ENCODE measurements at places on chromosomes 3 and 15. TPM values are rescaled to one million over a fixed set of nuclear protein-coding genes. Genes with fewer than 3 reads are reported as not detected.

DNA sequence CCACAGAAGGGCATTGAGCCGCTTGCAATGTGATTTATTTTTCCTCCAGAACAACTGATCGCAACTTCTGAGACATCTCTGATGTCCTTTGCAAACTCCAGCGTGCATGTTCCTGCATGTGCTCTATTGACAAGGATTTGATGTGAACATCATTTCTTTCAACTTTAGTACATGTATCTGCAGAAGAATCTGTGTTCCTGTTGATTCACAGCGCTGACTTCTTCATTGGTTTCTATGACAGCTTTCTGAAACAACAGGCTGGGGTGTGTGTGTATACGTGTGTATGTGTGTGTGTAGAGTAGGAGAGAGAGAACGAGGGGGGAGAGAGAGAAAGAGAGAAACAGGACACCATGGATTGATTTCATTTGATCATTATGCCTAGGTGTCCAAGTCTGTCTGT, 56.7 kb upstream of the CMTM8 start:
- no peak for DNase-seq

GRCh38 chr15:68107142-68107541, 53.0 kb downstream of the PIAS1 start:
- no peak for DNase-seq

DNA sequence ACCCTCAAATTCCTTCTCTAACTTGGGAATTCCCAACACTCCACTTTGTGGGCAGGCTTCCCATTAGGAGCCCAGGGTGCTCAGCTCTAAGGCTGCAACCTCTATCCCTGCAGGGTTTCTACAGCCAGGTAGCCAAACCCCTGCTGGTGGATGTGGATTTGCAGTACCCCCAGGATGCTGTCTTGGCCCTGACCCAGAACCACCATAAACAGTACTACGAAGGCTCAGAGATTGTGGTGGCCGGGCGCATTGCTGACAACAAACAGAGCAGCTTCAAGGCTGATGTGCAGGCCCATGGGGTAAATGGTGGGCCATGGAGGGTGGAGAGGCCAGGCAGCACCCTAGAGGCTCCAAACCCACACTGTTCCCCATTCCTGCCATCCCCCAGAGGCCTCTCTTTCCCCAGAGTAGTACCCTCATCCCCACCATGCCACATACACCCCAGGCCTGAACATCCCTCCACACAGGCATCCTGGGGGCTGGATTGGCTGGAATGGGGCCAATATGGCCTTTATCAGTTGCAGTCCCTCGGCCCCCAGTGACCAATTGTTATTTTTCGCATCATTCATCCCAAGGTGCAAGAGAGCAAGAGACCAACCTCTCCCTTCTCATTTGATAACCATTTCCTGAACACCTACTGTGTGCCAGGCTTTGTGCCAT, 7.7 kb downstream of the ITIH1 start:
- no peak for DNase-seq

DNA sequence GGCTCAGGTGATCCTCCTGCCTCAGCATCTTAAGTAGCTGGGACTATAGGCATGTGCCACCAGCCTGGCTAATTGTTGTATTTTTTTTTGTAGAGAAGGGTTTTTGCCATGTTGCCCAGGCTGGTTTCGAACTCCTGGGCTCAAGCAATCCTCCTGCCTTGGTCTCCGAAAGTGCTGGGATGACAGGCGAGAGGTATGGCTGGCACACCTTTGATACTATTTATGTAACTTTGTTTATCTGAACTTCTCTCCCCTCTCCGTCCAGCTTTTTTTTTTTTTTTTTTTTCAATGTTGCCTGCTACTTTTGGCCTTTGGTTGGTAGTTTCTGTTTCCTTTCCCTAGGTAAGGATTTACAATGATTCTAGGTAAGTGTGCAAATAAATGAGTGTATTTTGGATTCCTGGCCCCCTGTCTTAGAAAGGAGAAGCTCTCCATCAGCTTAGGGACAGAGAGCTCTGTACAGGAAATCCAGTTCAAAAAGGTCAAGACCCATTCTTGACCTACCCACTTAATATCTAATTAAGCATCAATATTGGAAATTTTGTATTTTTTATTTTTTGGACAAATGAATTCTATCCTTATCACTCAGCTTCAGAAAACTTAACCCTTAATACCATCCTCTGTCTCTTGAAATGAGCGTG, 6.8 kb downstream of the ARL6IP5 start:
- DNase-seq, result no peak

The MORC1 gene
- total RNA-seq, result not detected

The ADAMTS17 gene
- 0.39 TPM for total RNA-seq

The ZIC4 gene
- 8.6 TPM for total RNA-seq

DNA sequence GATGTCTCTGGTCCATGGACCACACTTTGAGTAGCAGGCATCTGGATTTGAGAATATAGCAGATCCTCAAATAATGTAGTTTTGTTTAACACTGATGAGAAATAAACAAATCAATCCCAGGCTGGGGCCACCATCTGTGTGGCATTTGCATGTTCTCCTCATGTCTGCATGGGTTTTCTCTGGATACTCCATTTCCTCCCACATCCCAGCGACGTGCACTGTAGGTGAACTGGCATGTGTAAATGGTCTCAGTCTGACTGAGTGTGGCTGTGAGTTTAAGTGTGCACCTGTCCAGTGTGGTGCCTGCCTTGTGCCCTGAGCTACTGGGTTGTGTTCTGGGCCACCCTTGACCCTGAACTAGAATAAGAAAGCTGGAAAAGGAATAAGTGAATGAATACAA, 66.3 kb upstream of the NANOGP8 start:
- no peak for DNase-seq

DNA sequence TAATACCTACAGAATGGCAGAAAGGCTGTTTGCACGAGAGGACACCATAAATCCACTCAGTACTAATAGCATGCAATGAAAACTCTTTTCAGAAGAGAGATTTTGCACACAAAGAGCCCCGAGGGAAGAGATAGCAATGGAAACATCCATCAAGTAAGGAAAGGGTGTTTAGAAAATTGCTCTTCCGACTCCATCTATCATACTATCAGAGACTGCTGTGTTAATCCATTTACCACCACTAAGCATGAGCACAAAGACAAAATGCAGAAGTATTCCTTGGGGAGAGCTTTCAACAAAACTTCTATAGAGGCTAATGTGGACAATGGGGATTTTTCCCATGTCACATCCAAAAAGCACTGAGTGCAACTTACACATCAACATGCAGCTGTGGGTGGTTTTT, 72.1 kb upstream of the PLAAT1 start:
- no peak for DNase-seq

The MYO5A gene
- total RNA-seq, result 45.4 TPM

DNA sequence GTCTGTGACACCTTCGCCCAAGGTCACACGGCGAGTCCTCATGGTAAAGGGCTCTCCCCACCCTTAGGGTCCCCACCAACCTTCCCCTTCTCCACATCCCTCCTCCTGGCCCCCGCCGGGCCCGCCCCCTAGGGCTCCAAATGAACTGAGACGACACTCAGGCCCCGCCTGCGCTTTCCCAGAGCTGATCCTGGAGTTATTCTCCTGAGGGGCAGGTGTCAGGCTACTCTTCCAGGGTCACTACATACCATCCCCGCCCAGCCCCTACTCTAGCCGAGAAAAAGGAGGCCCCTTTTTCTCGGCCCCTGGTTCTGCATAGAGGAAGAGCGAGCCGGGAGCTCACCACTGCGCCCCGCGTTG, 292 bp downstream of the USP4 start:
- peak; percentile 84 for DNase-seq

The ROBO1 gene
- total RNA-seq, result 73.8 TPM
